ENCODE measurements at places on chromosomes 13 and 19.

DNA sequence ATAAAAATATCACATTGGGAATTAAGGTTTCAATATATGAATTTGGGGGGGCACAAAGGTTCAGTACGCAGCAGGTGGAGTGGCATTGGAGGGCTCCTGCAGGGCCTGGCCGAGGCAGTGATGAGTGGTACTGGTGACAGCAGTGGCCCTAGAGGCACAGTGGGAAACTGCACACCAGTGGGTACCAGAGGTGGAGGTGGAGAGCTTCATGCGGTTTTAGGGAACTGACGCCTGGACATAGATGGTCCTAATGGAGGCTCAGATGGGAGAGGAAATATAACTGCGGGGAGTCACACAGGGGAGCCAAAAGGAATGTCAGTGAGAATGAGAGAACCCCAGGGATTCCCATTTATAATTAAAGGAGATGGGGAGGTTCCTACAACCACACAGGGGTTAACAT is 156.2 kb downstream of the COG6 start:
- no peak for DNase-seq

DNA sequence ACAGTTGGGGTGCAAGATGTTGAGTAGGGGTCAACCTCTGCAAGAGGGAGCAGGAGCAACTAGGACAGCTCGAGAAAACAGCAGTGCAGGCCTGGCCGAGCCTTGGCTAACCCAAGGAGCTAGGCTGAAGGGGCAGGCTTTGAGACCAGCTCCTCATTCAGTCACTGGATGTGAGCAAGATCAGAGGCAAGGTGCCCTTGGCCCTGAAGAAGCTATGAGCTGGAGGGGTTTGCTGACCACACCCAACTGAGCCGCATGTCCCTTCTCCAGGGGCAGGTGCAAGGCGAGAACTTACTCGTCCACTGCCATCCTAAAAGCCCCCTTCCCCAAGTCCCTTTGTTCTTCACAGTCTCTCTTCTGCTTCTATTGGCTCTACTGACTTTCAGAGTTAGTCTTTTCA is 126.1 kb upstream of the UBL3 start:
- DNase-seq = no peak

GRCh38 chr13:110199046-110199831 is 107.7 kb downstream of the COL4A1 start:
- no peak for DNase-seq

GRCh38 chr19:38142176-38143035 is 81.6 kb downstream of the DPF1 start:
- DNase-seq = peak; percentile 83

- DNase-seq = no peak
Measured at GRCh38 chr13:80599765-80600164, 258.8 kb upstream of the SPRY2 start.

DNA sequence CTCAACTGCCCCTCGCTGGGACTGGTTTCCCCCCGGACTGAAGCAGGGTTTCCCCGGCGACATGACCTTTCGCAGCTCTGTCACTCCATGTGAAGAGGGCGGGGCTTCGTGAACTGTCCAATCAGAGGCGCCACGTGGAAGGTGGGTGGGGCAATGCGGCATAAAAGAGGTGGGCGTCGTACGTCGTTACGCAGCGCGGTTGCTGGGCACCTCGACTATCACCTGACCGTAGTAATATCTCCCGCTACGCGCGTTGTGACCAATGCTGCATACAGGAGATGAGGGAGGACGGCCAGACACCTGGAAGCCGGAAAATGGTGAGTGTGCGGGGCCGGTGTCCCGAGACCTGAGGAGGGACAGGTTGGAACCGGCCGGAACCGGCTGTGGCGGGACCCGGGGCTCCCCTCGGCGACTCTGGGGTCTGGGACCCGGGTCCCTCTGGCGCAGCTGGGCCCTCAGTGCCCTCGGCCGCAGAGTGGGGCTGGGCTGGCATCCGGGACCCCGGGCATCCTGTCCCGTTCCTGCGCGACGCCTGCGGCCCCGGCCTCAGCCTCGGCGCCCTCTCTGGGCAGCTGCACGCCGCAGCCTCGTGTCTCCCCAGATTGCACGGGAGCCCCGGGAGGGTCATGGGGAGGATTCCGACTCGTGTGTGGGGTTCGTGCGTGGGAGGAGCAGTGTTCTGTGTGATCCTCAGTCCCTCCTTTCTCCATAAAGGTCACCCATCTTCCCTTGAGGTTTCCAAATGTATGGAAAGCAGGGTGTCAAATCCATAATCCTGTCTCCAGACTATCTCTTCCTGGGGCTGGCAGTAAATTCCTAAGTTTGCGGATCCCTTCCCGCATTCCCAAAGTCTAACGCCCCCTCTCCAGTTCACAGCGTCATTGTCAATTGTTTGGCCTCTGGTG is 32.2 kb downstream of the ZNF136 start:
- DNase-seq = peak; percentile 64

GRCh38 chr13:76329004-76329403 is 557.2 kb downstream of the KCTD12 start:
- DNase-seq = no peak

GRCh38 chr19:50741179-50741933 is 18.2 kb downstream of the CLEC11A start:
- DNase-seq = no peak

DNA sequence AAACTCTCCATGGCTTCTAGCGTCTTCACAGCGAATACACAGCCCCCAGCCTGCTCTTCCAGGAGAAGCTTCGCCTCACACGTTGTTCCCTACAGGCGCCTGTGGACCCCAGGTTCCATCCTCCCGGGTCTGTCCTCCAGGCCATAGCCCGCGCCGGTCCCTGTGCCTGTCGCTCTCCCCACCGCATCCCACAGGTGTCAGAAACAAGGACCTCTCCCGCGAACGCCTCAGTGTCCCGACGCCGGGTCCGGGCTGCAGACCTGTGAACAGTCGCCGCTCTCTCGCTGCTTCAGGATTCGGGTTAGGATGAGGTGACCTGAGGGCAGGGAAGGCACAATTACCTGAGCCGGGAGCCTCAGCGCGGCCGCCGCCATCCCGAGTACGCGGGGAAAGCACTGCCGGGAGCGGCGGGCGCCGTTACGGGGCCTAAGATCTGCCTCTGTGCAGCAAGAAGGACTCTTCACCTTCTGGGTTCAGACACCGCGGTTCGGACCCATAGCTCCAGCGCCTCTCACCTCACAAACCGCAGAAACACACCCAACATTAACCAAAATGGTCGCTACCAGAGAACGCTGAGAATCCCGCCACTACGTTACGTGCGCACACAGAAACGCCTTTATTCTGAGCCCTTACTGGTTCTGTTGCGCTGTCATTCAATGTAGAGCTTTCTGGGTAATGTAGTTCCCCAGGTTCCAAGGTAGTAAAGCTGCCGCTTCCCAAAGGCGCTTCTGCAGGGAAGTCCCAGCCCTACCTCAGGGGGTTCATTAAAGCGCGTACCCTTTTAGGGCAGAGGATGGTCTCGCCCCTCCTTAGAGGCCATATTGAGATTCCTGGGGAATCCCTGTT is at the start of gene ZNF418:
TSS of gene ZNF418 (minus strand) at position 583 of the 846 bp plus-strand sequence. CDS start 1,580 bp downstream, outside the sequence.
- peak; percentile 60 for DNase-seq

GRCh38 chr13:31649766-31650165 is 89.6 kb upstream of the RXFP2 start:
- no peak for DNase-seq

DNA sequence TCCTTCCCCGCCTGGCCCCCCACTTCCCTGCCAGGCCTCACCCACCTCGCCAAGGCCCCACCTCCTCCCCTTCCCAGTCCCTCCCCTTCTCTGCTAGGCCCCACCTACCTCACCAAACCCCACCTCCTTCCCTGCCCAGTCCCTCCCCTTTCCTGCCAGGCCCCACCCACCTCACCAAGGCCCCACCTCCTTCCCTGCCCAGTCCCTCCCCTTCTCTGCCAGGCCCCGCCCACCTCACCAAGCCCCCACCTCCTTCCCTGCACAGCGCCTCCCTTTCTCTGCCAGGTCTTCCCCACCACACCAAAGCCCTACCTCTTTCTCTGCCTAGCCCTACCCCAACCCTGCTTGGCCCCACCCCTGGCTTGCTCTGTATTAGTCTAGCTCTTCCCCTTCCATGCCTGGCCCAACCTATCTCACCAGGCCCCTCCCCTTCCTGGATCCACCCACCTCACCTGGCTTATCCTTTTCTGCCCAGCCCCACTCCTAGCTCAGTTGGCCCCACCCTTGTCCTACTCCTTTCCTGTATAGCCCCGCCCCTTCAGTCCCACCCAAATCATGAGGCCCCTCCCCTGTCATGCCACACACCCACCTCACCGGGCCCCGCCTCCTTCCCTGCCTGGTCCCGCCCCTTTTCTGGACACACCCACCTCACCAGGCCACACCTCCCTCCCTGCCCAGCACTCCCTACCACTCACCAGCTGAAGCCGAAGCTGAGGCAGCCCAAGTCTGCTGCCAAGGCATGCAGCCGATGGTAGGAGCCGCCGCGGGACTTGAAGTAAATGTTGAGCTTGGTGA is 16.2 kb downstream of the CERS1 start:
- DNase-seq = peak; percentile 47

- no peak for DNase-seq
Measured at GRCh38 chr13:112845511-112846144, 123.4 kb upstream of the MCF2L start.

- DNase-seq = no peak
Measured at GRCh38 chr13:30314069-30314468, 6.7 kb upstream of the KATNAL1 start.

DNA sequence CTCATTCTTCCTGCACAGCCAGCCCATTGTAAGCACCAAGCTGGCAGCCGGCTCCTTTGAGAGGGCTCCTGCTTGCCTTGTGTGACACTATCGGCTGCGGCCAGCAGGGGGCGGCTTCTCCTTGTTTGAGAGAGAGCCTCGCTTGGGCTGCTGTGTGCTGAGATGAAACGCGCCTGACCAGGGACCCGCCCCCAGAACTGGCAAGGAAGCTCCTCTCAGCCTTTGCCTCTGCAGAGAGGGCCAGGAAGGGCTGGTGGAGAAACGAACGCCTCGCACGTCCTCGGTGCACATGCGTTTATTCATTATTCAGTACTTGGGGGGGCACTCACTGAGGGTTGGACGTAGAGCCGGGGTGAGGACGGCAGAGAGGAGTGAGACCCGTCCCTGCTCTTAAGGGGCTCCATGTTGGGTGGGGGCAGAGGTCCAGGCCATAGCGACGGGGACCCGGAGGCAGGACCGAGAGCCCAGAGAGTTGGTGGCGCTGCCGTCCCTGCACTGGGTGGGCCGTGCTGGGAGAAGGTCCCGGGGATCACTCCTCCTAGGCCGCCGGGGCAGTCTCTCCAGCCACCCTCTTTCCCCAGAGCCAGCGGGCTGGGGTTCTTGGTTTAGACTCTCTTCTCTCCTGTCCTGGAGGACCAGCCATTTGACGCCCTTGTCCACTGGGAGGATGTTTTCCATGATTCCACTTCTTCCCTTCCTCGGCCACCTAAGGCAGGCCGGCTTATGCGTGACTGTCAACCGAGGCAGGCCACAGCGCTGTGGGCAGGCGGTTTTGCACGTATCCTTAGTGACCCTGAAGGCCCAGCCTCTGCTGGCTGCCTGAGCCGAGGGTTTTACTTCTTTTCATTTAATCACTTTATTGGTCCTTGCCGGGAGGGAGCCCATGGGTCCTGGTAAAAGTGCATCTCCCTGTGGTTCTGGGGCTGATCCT is 174.5 kb downstream of the KATNAL1 start:
- peak; percentile 96 for DNase-seq

- peak; percentile 22 for DNase-seq
Measured at GRCh38 chr19:41408256-41408655, 10.6 kb downstream of the BCKDHA start.

DNA sequence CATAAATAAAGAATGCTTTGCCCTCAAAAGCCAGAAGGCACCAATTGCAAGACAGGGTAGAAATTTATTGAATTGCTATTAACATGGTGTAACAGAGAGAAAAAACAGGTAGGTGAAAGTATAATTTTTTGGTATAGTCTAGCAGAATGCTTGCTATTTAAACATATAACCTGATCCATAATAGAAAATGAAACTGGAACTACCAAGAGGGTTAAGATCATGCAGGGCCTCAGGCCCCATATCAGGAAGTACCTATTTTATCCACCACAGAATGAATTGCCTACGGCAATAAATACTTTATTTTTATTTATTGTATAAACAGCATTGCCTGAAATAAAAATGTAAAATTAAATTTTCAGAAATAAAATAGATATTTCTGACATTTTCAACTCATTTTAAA is 159.5 kb downstream of the PRR20E start:
- peak; percentile 37 for DNase-seq

- DNase-seq = peak; percentile 62
Measured at GRCh38 chr19:4352701-4353121, 9.3 kb downstream of the MPND start.

DNA sequence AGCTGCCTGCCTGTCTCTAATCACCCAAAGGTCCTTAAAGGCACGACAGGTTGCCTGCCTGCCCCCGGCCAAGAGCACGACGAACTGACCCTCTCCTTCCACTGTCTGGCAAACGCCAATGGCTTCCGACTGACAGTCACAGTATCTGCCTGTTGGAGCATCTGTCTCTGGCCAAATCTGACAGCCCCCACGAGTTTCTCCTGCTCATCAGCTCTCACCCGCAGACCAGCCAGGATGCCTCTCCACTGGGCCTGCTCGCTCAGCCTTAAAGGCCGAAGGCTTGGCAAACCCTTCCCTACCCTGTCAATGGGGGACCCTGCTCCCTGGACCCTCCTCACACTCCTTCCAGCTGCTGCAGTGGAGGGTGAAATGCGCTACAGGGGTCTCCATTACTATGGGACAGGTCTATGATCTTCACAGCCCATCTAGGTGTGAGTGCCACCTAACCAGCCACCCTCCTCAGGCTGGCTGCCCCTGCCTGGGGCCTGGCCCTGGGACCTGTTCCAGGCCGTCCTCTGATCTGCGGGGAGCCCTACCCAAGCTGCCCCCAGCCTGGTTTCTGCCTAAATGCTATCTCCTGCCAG is 932 bp downstream of the FAM83E start:
- no peak for DNase-seq

- no peak for DNase-seq
Measured at GRCh38 chr13:98960606-98961502, 17.0 kb downstream of the DOCK9 start.

- peak; percentile 61 for DNase-seq
Measured at GRCh38 chr19:50835785-50836542, 2.6 kb upstream of the KLK15 start.

- DNase-seq = no peak
Measured at GRCh38 chr13:25927932-25928331, 123.9 kb downstream of the SHISA2 start.

- DNase-seq = peak; percentile 73
Measured at GRCh38 chr13:33072282-33072681, 56.1 kb downstream of the KL start.

DNA sequence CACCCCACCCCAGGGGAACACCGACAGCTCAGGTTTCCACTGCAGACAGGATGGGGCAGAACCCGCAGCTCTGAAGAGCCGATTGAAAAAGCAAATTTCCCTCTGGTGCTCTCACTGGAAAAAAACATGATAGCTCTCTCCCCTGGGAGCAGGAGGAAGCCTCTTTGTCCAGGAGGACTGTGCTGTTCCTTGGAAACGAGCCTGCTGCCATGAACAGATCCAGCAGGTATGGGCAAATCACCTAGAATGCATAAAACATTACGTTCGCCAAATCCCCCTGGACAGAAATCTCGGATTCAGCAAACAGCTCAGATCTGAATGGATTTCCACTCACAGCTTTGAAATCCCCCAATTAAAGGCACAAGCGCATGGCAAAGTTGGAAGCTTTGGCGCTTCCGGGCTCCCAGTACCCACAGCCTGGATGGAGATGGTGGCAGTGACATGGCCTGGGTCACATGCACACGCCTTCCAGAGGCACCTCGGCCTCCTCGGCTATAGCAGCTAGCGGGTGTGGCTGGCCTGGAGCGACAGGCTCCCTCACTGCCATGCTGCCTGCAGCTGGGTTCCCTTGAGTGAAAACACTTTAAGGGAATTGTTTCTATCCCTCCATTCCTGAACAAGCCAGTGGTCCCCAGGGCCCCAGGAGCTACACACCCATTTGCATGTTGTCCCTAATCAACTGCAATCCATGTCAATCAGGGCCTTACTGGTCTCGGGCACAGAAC is 59.1 kb downstream of the CEBPG start:
- DNase-seq = no peak

- DNase-seq = peak; percentile 63
Measured at GRCh38 chr13:40668335-40668734, 1.9 kb upstream of the FOXO1 start.
